ENCODE measurements at places on chromosomes 7 and 10.

- DNase-seq: peak; percentile 68
Measured at GRCh38 chr7:106947244-106947728, 82.2 kb downstream of the PIK3CG start.

GRCh38 chr10:1416456-1417037 is 320.8 kb downstream of the ADARB2 start:
- no peak for DNase-seq

DNA sequence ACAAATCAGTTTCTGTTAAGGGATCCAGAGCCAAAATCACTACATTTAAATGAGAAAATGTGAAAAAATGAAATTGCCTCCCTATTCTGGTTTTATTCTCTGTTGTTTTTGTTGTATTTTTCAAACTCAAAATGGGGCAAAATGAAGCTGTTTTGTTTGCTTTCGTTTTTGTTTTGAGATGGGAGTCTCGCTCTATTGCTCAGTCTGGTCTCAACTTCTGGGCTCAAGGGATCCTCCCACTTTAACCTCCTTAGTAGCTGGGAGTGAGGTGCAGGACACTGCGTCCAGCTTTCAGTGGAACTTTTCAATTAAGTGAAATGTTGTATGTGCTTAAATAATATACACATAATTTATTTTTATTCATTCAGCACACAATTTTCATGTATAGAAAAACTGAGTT is 205.0 kb downstream of the SORCS1 start:
- no peak for DNase-seq

- peak; percentile 56 for DNase-seq
Measured at GRCh38 chr7:50317697-50318669, 13.5 kb downstream of the IKZF1 start.

- no peak for DNase-seq
Measured at GRCh38 chr10:58868736-58869435, 307.6 kb upstream of the PHYHIPL start.

DNA sequence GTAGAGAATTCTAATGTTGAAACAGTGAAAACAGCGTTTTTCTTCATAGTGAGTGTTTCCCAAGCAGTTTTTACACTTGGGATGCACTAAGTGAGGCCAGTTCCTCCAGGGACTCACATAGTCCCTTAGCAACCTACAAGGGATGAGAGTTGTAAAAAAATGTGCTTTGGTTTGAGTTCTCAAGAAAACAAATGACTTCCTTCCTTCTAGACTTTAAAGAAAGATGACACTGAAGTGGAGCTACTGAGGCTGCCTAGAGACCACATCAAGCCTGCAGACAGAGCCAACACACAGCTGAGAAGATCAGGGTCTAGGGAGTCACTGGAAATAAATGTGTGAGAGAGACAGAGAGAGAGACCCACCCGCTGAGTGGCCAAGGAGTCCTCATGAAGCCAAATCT is 264.4 kb downstream of the TNS3 start:
- DNase-seq: no peak

DNA sequence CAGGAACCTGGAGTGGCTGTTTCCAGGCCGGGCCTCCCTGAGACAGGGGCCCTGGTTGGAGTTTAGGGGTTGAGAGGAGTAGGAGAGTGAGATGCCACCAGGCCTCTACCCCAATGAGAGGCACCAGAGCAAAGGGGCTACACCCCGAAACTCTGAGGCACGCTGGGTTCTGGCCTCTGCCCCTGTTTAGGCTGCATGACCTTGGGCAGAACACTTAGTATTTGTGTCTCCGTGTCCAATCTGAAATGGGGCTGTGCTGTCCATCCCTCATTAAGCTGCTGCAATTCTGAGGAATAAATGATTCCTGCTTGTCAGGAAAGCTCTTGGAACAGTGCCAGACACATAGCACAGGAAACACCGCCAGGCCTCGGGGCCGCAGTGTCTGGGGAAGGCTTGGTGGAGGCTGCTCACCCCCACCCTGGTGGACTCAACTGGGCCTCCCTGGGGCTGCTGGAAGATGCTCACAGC is 40.5 kb upstream of the SAMD8 start:
- no peak for DNase-seq

DNA sequence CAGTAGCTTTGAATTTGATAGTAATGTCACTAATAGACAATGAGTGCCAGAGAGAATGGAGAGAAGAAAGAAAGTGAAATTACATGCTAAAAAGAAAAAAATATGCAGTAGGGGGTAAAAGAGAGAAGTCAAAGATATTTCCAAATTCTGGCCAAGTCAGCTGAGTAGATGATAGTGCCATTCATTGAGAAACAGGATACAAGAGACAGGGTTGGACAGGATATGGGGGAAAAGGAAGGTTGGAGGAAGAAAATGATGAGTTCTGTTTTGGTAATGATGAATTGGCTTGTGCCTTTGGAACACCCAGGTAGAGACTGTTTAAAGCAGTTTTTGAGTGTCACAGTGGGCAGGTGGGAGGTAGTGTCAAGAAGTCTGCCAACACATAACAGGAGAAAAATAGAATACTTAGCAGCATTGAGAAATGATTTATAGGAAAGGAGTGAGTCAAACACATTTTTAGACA is 78.3 kb downstream of the LRRC17 start:
- no peak for DNase-seq

GRCh38 chr7:146004805-146005204 is 111.8 kb upstream of the CNTNAP2 start:
- no peak for DNase-seq

- DNase-seq: no peak
Measured at GRCh38 chr10:49446031-49446430, 50.1 kb upstream of the DRGX start.

- DNase-seq: no peak
Measured at GRCh38 chr7:7789551-7789988, 71.2 kb upstream of the RPA3 start.

- no peak for DNase-seq
Measured at GRCh38 chr7:4500812-4501211, 181.3 kb upstream of the FOXK1 start.

DNA sequence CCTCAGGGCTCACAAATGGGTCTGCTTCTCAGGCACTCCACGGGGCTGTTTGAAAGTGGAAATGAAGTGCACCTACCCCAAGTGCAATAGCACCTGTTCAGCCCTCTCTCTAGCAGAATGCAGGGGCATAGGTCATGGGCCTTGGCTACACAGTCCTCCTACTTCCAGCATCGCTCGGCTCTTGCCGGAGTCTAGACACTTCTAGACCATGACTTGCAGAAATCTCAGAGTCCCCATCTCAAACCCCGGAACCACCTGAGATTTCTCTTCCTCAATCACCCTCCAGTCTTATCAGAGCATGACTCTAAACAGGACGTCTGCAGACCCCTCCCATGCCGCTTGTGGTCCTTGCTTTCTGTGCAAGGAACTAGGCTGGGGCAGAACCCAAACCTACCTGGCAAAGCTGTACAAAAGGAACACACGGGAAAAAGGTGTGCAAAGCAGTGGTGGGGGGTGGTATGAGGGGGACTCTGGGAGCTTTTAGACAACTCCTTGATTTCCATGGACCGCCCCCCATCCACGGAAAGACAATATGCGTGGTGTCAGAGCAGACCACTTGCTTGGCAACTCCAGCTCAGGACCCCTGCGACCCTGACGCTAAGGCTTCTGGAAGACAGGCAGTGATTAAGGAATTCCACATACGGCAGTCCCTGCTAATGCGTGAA is 13.8 kb downstream of the TMEM273 start:
- no peak for DNase-seq

GRCh38 chr7:104895522-104896236 is 118.3 kb upstream of the KMT2E start:
- no peak for DNase-seq

DNA sequence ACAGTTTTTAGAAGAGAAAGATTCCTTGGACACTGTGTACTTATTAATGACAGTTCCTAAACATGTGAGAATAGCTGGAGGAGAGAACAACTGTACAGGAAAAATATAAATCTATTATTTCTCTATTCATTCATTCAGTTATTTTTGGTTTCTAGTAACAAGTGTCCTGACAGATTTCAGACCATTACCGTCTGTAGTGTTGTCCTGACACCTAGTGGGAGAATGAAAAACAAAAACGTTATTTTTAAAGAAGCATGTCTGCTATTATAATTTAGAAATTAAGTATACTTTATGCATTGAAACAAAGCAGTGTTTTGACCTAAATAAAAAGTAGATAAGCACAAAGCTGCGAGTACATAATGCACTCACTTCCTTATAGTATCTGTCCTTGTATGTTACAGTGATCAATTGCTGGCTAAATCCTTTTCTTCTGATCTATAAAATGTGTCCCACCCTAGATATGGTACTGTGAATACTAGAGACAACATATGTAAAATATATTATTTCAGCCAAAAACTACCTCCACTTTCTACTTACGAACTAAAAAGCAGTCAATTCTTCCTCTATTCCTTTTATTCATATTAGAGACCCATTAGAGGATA is 575.6 kb downstream of the ARL4A start:
- no peak for DNase-seq

DNA sequence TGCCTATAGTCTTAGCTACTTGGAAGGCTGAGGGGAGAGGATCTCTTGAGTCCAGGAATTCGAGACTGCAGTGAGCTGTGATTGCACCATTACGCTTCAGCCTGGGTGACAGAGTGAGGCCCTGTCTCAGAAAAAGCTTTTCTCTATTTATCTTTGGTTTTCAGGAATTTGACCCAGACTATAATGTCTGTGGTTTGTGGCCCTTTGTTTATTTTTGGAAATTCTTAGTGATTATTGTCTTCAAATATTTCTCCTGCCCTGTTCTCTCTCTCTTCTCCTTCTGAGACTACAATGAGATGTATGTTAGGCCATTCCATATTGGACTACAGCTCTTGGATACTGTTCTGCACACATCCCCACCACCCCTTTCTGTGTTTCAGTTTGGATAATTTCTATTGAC is 4.7 kb downstream of the MUC12 start:
- no peak for DNase-seq

- no peak for DNase-seq
Measured at GRCh38 chr7:128311013-128311412, 32.7 kb downstream of the RBM28 start.

GRCh38 chr10:27153845-27154193 is 365 bp downstream of the YME1L1 start:
- no peak for DNase-seq

DNA sequence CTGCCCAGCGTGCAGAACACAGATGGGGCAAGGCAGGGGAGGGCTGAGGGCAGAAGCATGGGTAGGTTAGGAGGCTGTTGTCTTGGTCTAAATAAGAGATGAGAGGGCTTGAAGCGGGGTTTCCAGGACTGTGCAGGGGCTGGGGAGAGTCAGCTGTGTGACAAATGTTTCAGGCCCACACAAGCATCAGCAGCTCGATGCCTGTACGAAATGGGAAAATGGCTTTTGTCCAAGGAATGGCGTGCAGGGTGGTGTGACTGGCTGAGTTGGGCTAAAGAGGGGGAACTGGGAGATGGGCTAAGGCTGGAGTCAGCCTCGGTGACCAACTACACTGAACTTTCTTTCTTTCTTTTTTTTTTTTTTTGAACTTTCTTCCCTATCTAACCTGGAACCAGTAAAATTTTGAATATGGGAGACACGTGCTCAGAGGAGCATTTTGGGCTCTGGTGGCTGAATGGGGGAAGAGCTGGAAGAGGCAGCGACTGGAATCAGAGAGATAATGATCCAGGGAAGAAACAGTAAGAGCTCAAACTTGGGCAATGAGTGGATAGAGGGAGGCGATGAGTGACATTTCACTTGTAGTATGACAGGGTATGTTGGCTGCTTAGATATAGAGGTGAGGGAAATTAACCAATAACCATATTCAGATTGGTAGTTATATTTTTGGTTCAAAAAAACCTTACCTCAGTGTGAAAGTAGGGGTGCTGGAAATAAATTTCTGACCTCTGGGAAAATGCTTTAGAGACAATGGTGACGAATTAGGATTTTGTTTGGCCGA is 10.2 kb upstream of the EPHA1 start:
- no peak for DNase-seq

DNA sequence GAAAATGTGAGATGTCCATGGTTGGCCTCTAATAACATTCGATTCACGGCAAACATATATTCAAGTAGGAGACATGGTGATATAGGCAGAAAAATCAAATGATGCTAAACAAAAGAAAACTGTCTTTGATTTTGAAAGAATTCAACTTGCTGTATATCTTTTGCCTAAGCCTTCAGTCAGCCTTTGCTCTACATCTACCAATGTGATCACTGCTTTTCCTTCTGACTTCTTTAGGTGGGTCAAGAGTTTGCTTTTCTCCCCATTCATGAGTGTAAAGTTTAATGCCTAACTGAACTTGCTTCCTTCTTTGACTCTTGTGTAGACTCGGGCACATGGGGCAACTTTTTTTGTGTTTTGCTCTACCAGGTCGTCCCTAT is 417 bp upstream of the HIF1AN start:
- DNase-seq: no peak

- peak; percentile 17 for DNase-seq
Measured at GRCh38 chr7:78587443-78588044, 789.0 kb downstream of the PHTF2 start.

- no peak for DNase-seq
Measured at GRCh38 chr7:41885748-41886147, 182.9 kb upstream of the INHBA start.

GRCh38 chr10:60944058-60944909 is at the start of gene RHOBTB1:
RHOBTB1 (minus strand) TSS chr10:60944185; CDS start chr10:60911542, 32,643 bp downstream.
- DNase-seq: peak; percentile 53

- DNase-seq: no peak
Measured at GRCh38 chr7:35253460-35253709, 515 bp downstream of the TBX20 start.

DNA sequence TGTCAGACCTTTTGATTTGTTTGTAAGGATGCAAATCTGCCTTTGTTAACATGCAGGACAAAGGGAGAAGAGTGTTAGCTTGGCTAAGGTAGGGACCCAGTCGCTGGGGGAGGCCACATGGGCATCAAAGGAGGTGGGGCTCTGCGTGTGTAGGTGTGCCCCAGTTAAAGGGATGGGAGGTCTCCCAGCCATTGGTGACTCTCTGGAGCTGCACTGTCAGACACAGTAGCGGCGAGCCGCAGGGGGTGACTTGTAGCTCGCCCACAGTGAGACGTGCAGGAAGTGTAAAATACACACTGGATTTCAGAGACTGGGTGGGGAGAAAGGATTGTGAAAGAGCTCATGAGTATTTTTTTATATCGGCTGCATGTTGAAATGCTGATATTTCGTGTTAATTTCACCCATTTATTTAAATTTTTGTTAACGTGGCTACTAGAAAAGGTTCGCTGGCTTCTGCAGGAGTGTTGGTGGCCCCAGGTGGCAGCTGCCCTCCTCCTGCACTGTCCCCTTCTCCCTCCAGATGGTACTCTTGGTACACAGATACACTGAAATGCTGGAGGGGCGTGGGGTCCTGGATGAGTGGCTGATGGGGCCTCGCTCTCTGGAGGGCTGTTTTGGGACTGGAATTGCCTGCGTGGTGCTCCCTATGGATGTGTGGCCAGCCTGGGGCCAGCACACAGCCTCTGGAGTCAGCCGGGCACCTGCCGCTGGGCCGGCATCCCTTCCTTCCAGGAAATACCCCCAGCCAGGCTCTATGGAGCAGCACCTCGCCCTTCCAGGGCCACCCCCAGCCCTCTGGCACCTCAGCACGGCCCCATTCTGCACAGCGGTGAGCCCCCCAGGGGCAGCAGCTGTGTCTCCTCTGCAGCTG is 59.2 kb downstream of the LHPP start:
- no peak for DNase-seq
